ENCODE measurements at places on chromosomes 13 and 19.

- DNase-seq, result no peak
Observed at GRCh38 chr13:90866006-90866405, 481.5 kb upstream of the MIR17HG start.

DNA sequence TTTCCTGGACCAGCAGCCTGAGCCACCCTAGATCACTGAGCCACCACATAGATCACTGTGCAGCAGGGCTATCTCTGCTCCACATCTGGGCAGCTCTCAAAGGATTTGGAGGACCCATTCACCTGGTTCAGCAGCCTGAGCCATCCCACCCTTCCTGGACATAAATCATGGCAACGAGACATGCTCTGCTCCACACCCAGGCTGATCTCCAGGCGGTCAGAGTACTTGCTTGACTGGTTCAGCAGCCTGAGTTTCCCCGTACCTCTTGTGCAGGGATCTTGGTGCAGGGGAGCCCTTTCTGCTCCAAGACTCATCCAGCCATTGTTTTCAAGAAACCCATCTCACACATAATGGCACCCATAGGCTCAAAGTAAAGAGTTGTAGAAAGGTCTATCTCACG, 195.3 kb downstream of the LIG4 start:
- DNase-seq, result no peak

GRCh38 chr13:98752467-98753290, at the start of gene SLC15A1:
Gene SLC15A1, minus strand, starts transcription at chr13:98752672. Its CDS starts 74 bp downstream, at chr13:98752598.
- DNase-seq, result no peak

DNA sequence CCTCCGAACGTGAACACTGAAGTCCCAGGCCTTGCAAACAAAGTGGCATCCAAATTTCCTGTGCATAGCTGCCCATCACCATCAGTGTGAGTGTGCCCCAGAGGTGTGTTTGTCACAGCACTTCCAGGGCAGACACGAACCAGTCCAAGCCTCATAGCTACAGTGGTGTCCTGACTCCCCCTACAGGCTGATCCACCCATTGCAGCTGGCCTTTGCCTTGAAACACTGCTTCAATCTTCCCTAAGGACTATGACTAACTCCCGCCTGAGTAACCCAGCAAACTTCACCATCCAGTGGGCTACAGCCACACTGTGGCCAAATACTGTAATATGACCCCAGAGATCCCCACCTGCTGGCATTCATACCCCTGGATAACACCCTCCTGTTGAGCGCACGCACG, 3.9 kb downstream of the ZNF266 start:
- DNase-seq, result peak; percentile 42

- DNase-seq, result no peak
Observed at GRCh38 chr13:63540061-63540460, 2124.4 kb upstream of the PCDH20 start.

DNA sequence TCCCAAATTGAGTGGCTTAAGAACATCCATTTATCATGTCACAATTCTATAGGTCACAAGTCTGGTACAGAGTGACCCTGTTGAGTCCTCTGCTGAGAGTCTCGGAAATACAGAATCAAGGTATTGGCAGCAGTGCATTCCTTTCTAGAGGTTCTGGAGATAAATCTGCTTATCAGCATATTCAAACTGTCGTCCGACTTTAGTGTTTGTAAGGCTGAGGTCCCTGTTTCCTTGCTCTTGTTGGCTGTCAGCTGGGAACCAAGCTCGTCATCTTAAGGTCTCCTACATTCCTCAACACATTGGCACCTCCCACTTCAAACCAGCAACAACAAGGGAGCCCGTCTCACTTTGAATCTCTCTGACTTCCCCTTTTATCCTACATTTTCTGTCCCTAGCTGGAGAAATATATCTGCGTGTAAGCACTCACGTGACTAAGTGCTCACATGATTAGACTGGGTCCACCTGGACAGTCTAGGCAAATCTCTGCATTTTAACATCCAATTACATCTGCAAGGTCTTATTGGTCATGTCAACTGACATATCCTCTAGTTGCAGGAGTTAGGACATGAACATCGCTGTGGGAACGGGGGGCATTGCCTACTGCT, 886.8 kb downstream of the PCDH9 start:
- no peak for DNase-seq

DNA sequence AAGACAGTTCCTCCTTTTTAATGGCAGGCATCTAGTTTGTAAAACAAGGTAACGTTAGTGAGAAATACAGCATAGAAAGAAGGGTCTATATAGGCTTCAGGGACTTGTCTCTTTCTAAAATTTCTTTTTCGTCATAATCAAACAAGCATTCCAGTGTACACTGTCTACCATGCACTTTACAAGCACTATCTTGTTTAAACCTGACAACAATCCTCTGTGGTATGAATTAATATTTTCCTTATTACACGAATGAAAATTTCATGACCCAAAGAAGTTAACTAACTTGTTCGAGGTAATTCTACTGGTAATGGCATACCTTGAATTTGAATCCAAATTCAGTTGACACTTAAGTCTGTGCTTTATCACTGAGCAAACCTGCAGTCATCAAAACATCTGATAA, 399.7 kb upstream of the NBEA start:
- DNase-seq, result no peak

DNA sequence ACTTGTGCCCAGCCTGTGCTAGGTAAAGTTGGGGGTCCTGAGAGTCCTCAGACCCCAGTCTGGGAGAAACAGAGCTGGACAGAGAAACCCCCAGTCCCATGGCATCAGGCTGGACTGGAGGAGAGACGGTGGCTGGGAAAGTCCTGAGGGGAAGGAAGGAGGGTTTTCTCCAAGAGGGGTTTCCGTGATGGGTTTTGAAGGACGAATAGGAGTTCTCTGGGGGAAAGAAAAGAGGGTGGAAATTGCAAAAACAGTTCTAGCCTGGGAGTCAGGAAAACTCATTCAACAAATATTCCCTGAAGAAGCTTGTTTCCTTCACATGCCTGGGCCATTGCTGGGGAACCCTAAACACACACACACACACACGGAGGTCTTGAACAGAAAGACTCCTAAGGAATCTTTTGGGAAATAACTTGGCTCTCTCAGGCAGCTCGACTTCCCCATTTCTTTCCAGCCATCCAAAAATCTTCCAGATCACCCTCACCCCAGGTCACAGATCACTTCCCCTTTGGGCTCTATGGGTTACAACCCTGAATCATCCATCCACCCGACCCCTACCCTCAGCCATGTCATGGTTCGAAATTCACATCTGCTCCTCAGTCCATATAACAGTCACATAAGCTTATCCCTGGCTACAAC, 47.5 kb downstream of the COLGALT1 start:
- DNase-seq, result peak; percentile 31

DNA sequence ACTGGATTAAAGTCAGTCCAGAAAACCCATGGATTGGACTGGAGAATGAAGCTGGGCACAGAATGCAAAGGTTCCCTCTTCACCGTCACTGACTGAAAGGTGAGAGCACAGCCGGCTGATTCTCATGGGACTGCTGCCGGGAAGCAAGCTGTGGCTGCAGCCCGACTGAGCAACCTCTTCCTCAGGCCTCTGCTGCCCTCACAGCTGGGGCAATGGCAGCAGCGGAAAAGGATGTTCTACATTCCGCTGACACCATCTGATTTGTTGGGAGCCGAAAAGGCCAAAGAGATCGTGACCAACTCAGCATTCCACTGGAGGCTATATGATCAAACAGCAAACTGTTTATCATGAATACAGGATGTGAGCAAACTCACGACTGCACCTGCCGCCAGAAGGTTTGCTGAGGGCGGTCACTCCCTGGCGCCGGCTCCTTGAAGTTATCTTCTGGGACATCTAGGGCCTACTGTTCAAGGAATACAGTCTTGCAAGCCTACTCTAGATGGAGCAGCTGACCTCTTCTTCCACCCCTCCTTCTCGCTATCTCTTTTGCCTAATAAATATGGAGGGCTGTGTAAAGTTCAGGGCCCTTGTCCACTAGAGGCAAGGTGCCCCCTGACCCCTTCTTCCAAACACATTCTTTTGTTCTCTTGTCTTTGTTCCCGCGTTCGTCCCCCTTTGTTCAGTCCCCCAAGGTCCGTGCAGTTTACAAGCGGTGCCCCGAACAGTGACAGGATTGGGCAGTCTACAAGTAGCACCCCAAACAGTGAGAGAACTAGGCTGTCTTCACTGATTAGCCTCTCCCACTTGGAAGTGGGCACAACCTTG, 19.6 kb upstream of the SIGLEC6 start:
- no peak for DNase-seq

- DNase-seq, result no peak
Observed at GRCh38 chr19:39032063-39032918, at the start of gene FBXO27. Gene FBXO27, minus strand, starts transcription at chr19:39032549. Its CDS starts 322 bp downstream, at chr19:39032227.

- no peak for DNase-seq
Observed at GRCh38 chr13:75196147-75196837, 285.7 kb downstream of the TBC1D4 start.

DNA sequence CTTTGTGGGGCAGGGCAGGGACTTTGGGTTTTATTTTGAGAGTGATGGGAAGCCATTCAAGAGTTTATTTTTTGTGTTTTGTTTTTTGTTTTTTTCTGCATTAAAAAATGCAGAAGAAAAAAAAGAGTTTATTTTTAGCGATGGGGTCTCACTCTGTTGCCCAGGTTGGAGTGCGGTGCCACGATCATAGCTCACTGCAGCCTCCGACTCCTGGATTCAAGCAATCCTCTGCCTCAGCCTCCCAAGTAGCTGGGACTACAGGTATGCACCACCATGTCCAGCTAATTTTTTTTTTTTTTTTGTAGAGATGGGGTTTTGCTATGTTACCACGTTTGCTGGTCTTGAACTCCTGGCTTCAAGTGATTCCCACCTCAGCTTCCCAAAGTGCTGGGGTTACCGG, 12.5 kb upstream of the CA11 start:
- DNase-seq, result no peak

DNA sequence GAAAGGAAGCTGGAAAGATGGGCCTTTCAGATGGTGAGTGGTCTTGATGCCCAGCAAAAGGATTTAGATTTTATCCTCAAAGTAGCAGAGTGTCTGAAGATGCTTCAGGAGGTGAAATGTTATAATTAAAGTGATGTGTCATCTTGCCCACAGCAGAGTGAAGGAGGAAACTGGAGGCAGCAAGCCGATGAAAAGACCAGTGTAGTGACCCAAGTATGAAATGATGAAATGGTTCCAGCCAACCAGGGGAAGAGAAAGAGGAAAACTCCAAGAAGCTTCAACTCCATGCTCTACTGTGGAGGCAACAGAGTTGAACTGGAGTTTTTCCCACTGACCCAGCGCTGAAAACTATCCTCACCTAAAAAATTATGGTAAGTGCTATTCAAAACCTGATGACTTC, 66.7 kb downstream of the FOXO1 start:
- peak; percentile 64 for DNase-seq

DNA sequence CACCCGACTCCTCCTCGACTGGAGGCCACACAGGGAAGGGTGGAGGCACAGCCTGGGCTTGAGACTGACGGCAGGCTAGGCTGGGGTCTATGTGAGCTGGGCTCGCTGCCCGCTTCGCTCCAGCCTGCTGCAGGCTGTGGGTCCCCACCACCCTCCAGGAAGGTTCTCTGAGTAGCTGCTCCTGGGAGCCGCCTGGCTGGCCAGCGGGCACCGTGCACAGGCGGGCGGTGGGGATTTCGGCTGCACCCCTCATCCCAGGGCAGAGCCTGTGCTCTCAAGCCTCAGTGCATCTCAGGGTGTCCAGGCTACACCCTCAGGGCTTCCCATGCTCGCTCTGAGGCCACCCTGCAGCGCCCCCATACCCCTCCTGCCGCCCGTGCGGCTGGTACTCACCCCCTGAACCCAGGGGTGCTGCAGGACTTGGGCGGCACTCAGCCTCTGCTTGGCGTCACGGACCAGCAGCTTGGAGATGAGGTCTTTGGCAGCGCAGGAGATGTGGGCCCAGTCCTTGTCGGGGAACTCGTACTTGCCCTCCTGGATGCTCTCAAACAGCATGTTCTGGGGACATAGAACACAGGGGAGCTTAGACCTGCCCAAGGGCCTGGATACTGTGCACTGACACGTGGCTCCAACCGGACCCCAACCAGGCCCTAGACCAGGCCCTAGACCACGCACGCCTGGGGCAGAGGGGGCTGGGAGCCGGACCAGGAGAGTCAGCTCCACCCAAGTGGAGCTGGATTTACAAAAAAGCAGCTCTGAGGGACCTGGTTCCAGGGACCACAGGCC, 10.2 kb downstream of the MKNK2 start:
- no peak for DNase-seq

DNA sequence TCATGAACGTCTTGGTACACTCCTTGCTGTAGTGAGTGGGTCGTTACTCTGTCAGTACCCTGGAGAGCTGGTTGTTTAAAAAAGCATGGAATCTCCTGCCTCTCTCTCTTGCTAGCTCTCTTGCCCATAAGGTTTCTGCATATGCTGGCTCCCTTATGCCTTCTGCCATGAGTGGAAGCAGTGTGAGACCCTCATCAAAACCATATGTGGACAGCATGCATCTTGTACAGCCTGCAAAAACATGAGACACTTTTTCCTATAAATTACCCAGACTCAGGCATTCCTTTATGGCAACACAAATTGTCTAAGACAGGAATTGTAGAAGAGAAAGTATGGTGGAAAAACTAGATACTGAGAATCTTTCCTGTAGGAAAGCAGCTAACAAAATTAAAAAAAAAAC, 516.3 kb downstream of the SLITRK6 start:
- DNase-seq, result no peak

GRCh38 chr13:83453300-83453699, 429.0 kb downstream of the SLITRK1 start:
- DNase-seq, result no peak

DNA sequence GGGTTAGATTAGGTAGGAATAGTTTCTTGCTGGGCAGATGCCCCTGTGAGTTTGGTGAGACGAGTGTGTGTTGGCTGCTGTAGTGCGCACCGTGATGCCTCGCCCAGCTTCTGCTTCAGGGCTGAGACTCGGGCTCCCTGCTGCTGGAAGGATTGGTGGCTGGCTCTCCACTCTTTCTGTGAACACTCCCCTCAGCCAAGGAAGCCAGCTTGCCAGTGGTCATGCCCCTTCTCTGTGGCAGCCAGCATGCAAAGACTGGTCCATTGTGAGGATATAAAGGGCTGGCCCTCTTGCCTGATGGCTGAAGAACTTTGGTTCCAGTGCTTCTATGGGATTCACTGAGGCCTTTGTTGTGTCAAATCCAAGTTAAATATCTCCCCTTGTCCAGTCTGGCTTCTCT, 2.9 kb upstream of the HTR2A start:
- DNase-seq, result no peak

DNA sequence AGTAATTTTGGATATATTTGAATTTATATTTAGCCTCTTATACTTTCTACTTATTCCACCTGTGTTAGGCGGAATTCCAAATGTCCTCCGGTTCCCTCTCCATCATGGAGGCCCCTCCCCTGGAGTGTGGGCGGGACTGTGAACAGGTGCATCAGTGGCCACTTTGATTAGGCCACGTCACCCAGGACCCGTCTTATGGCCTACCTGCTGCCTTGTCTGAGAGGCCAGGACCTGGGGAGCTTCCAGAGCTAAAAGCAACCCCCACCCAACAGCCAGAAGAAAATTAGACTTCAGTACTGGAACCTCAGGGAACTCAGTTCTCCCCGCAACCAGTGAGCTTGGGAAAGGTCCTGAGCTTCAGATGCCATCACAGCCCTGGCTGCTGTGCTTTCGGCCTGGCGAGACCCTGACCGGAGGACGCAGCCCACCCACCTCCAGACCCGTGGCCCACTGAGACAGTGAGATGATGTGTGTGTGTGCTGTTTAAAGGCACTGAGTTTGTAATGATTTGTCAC, 200.2 kb upstream of the SOX1 start:
- no peak for DNase-seq

- DNase-seq, result no peak
Observed at GRCh38 chr13:25738342-25739196, 313.2 kb downstream of the SHISA2 start.

- DNase-seq, result no peak
Observed at GRCh38 chr19:47230921-47231214, at the start of gene BBC3. Gene BBC3, minus strand, starts transcription at chr19:47231199. Its CDS starts 2,768 bp downstream, at chr19:47228431.

- DNase-seq, result no peak
Observed at GRCh38 chr19:18863843-18864362, 32.1 kb downstream of the CERS1 start.

Data from inflammatory macrophage treated with lipopolysaccharide for 4 hours (primary cell).